ENCODE measurements at places on chromosomes 16 and 17. TPM values are rescaled to one million over a fixed set of nuclear protein-coding genes. Genes with fewer than 3 reads are reported as not detected.
A peak's percentile ranks its signal among the peaks of the same experiment; 100 is the strongest.

DNA sequence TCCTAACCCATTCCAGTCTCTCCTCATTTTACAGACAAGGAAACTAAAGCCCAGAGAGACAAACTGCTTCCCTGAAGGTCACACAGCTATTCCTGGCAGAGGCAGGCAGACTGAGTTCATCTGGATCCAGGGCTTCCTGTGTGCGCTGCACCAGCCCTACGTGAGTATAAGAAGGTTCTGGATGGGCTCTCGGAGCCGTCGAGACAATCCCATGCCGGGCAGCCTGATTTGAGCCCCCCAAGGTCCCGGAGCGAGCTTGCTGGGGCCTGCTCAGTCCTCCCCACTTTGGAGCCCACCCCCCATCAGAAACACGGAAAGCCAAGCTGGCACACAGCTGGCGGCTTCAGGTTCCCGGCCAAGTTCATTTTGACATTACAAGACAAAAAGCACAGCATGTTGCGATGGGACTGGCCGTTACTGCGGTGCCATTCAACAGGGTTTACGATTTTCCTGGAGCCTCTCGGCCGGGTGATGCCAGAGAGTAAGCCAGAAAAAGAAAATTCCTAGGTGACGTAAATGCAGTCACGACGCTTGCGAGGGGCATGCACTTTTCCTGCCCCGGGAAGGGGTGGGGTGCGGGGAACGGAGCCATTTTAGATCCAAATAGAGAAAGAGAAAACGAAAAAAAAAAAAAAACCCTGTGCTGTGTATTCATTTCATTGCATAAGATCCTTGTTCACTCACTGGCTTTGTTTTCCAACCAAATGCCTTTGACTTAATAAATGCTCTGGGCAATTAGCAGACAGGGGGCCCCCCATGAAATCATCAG is 167.1 kb upstream of the FOXF1 start:
- DNase-seq: no peak

DNA sequence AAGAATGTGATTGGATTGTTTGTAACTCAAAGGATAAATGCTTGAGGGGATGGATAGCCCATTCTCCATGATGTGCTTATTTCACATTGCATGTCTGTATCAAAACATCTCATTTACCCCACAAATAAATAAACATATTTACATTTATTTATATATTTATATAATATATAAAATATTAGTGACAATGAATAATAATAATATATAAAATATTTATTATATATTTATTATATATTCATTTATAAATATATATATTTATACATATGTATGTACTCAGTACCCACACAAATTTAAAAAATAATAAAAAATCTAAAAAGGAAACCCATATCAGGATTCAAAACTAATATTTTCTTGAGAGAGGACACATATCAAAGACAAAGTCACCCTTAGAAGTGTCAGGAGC is 429.9 kb downstream of the KCNJ2 start:
- DNase-seq: no peak

The IL17C gene
- not detected for total RNA-seq

GRCh38 chr16:84461413-84462295 is 42.8 kb downstream of the MEAK7 start:
- no peak for DNase-seq

The NPB gene
- total RNA-seq: 0.47 TPM

The SMTNL2 gene
- not detected for total RNA-seq

The PRRT2 gene
- 1.3 TPM for total RNA-seq

The LDHD gene
- not detected for total RNA-seq

The DNAH2 gene
- total RNA-seq: 0.04 TPM

DNA sequence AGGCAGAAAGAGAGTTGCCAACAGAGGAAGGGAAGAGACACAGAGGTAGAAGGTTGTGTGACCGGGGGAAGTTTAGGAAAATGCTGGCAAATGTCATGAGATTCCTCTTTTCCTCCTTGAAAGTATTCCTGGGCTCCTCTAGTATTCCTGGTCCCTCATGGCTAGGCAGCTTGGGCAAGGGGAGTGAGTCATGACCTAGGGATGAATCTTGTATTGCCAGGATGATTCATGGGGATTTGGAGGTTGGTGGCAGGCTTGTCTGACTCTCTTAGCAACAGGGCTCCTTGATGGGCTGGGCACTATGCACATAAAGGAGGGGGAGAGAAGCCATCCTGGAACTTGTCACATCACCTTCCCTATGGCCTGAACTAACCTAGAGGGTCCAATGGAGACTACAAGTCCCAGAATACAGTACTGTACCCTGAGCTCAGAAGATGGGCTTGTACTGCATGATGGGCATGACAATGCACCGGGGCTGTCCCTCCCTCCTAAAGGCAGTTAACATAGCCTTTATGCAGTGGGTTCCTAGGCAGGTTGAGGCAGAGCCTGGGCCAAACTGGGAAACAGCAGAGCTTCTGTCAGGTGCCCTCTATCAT is 2.1 kb upstream of the SEZ6 start:
- DNase-seq: no peak

DNA sequence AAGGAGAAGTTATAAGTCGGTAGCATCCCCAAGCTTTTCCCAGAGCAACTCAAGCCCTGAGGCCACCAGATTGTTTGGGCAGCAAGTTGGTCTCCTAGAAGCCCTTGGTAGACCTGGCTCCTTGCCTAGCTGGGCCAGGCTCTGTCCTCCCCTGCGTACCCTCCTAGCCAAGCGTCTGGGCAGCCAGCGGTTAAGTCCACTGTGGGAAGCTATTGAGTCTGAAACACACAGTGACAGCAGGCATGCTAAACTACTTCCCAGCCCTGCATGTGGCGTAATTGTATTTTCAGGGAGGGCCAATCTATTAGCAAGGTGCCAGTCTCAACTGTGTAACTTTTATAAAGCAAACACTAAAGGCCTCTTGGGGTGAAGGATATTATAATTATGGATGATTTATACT is 419.1 kb upstream of the RBFOX1 start:
- DNase-seq: no peak

GRCh38 chr16:75233611-75233938 is 14.8 kb downstream of the CTRB1 start:
- no peak for DNase-seq

DNA sequence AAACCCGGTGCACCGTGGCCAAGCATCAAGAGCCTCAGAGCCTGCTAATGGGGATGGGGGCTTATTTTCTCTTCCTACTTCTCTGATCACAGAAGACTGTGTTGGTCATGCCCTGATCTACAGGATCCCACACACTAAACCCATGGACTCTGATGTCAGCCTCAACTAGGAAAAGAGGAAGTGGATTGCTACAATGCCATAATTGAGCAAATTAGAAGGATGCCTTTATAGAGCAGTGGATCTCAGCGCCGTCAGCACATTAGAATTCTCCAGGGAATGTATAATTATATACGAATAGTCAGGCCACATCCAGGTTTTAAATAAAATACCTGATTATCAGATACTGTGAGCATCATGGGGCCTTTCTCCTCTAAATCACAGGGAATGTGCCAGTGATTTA is 64.8 kb downstream of the VAT1L start:
- no peak for DNase-seq

DNA sequence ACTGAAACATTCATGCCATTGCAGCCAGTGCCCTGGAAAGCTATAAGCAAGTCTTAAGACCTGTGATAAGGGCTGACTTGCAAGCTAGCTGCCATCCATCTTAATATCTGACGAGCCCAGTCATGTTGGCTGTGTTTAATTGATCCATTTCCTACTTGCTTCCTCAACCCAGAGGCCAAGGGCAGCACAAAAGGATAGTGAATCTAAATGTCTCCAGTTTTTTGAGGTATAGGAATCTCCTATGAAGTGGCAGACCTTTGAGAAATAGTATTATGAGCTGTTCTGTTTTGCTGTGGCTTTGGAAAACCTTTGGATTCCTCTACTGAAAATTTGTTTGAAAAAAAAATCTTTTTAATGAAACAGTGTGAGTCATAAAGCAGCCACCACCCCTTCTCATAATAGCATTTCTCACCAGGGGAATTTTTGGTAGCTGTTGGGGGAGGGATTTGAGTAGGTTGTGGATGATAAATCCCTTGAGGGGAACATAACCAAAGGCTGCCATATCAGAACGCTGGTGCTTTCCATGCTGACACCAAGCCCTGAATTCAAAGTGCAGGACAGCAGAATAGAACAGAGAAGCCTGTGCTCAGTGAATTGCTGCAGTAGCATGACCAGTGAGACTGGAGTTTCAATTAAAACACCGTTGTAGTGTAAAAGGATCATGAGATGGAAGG is 12.9 kb downstream of the ZNRF1 start:
- DNase-seq: peak; percentile 48

DNA sequence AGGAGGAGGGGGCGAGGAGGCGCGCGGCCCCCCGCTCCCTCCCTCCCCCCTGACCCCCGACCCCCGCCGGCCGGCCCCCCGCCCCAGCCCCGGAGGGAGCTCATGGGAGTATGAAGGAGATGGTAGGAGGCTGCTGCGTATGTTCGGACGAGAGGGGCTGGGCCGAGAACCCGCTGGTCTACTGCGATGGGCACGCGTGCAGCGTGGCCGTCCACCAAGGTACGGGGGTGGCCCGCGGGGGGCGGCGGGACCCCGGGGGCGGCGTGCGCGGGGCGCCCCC is 390 bp downstream of the MLLT6 start:
- DNase-seq: no peak

The GSPT1 gene
- 247 TPM for total RNA-seq

- DNase-seq: no peak
These were observed 575.7 kb upstream of the CDH5 start for GRCh38 chr16:65790768-65791167.

DNA sequence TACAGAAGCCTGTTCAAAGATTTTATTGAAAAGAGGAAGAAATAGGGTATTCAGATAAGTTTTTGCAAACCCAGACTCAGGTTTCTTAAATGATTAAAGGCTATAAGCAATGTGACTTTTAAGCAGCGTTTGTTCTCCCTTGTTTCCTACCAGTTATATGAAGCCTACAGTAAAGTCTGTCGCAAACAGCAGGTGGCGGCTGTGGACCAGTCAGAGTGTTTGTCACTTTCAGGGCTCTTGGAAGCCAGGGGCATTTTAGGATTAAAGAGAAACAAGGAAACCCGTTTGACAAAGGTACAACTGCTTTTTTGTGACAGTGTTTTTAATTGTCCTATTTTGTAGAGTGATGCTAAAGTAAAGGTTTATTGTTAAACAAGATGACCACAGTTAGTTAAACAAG is 7.7 kb upstream of the RARA start:
- no peak for DNase-seq

GRCh38 chr16:49455181-49455990 is 81.8 kb downstream of the C16orf78 start:
- no peak for DNase-seq

DNA sequence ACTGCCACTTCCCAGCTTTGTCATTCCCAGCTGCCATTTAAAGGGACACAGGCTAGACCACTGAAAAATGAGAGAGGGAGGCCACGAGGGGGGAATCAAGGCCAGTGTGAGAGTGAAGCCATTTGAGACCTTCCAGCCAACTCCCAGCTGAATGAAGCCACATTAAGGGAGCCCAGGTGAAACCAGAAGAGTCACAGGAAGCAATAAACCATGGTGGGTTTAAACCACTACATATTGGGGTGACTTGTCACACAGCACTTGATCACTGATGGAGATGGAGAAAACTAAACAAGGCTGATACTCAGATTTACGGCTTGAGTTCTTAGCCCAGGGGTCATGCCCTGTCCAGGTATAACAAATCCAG is 2.8 kb upstream of the NUBP1 start:
- DNase-seq: no peak

DNA sequence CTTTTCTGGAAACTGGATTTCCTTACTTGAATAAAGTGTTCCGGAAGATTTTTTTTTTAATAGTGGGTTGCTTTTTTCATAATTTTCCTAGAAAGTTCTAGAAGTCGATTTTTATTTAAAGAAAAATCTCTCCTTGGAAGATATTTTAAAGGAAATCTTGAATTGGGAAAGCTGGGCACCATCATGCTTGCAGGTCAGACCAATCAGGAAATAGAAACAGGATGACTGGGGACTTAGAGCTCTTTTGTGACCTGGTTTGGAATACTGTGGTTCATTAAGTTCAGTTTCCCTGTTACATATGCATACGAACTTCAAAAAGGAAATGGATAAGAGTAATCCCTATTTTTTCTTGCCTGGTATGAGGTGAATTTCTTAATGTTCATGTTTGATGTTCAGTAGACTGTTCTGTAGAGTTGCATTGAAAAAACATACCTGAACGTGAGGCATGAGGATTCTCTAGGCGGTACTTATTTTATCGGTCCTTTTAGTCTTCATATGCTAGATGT is 1.2 kb downstream of the NFATC3 start:
- no peak for DNase-seq

- DNase-seq: no peak
These were observed 2.9 kb downstream of the GUCY2D start for GRCh38 chr17:8005357-8005756.

- no peak for DNase-seq
These were observed 12.2 kb downstream of the USB1 start for GRCh38 chr16:58013201-58013956.

GRCh38 chr17:30161601-30162000 is 45.0 kb downstream of the NSRP1 start:
- no peak for DNase-seq

GRCh38 chr16:3101018-3101840 is 2.1 kb upstream of the ZSCAN10 start:
- no peak for DNase-seq

The FBXW10B gene
- 0.21 TPM for total RNA-seq

- DNase-seq: no peak
These were observed 10.8 kb upstream of the HSBP1 start for GRCh38 chr16:83797013-83797412.

The EXOC3L1 gene
- total RNA-seq: not detected

The SEZ6L2 gene
- total RNA-seq: not detected

The DPEP3 gene
- total RNA-seq: 0.29 TPM

DNA sequence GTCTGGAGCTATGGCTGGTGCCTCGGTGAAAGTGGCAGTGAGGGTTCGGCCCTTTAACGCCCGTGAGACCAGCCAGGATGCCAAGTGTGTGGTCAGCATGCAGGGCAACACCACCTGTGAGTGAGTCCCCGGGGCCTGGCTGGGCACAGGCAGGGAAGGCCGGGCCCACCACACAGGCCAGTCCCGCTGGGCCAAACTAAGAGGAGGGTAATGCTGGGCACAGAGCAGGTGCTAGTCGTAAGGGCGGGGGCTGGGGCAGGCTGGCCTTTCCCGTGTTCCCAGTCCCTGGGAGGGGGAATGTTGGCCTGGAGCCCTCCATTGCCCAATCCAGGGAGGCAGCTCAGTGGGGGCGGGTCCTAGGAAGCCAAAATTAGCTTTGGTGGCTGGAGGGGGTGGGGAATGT is 2.5 kb downstream of the KIF1C start:
- DNase-seq: no peak

DNA sequence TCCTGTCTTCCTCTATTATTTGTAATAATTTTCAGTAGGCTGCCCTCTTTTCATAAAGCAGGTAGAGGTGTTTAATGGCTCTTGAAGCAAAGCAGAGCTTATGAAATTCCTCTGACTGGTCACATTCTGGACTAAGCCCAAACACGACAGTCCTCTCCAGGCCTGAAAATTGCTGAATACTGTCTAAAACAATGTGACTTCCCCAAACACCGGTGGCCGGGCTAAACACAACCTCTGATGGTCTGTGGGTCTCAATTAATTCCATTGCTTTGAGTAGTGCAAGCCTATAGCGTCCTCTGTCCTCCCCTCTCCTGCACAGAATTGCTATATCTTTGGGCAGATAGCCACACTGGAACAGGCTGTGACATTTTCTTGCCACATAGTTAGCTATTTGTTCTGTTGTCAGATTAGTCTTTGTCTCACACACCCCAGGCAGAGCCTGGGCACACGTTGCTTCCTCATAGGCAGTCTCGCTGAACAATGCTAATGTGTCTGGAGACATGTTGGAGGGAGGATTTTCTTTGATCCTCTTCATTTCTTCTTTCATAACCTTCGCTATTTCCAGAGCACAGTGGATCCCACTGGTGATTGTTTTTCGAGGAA is 10.8 kb upstream of the SLFN12L start:
- no peak for DNase-seq

All from activated naive CD8-positive, alpha-beta T cell treated with anti-CD3 and anti-CD28 coated beads for 36 hours (primary cell).